ENCODE measurements at places on chromosomes 6 and 20.

DNA sequence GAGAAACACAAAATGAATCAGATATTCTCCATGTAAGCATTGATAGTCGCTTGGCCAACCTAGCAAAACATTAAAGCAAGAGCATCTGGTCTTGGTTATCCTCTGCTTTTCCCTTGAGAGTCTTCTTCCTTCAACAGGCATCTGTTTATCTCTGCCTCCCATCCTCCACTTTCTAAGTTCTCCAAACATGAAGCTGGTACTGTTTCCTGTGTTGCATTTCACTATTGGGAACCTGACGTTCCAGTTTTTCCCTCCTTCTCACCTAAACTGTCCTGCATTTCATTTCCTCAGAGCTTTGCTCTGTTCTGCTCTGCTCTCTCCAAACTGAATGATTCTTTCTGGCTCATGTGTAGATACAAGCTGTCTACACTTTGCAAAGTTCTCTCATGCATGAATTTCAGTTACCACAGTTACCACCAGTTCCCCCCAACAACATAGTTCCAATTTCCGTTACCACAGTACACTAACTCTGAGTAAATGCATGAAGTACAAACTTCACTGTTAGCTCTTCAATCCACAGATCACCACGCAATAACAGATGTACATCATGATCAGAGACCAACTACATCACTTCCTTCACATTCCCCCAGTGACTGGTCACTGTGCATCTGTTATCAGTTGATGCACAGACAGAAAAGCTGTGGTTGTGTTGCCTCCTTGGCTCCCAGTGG lies 86.7 kb upstream of the F13A1 start:
- no peak for DNase-seq

DNA sequence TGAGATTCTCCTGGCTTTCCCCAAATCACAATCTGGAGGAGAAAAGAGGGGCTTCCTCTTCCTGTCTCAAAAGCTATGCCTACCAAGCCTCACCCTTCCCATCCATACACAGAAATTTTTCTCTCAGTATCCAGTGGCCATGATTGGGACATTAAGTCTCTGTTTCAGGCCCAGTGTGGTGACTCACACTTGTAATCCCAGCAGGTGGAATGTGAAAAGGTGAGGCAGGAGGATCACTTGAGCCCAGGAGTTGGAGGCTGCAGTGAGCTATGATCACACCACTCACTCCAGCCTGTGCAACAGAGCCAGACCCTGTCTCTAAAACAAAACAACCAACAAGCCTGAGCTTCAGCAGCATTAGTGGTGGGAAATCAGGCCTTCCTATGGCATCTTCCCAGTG lies 210.0 kb downstream of the OGFRL1 start:
- no peak for DNase-seq

GRCh38 chr20:46757754-46758678 lies 48.6 kb downstream of the SLC2A10 start:
- no peak for DNase-seq

- DNase-seq, result no peak
Observed at GRCh38 chr6:32462609-32463008, 22.9 kb downstream of the HLA-DRA start.

- DNase-seq, result no peak
Observed at GRCh38 chr6:43942011-43942442, 172.0 kb downstream of the VEGFA start.

GRCh38 chr6:291204-291696 lies 1.0 kb upstream of the DUSP22 start:
- DNase-seq, result no peak

DNA sequence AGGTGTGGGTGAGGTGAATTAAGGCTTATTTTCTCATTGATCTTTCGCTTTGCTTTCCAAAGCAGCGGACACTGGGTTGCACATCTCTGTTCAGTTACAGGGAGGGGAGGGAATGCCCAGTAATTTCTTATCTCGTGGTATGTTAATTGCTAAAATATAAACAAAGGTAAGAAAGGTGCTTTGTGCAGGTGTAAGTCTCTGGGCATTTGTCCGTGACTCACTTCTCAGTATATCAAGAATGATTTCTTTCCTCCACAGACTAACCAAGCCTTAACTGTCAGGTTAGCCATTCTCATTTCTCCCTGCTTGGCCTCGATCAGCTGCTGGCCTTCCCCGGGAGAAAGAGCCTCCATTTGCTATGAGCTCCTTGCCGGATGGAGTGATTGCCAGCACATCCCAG lies 862.1 kb downstream of the KIF16B start:
- DNase-seq, result no peak

GRCh38 chr6:45477278-45477677 lies 99.5 kb upstream of the SUPT3H start:
- no peak for DNase-seq

- DNase-seq, result no peak
Observed at GRCh38 chr20:56592817-56593216, 36.3 kb upstream of the TFAP2C start.

- no peak for DNase-seq
Observed at GRCh38 chr6:166903027-166903426, 53.3 kb downstream of the RNASET2 start.

DNA sequence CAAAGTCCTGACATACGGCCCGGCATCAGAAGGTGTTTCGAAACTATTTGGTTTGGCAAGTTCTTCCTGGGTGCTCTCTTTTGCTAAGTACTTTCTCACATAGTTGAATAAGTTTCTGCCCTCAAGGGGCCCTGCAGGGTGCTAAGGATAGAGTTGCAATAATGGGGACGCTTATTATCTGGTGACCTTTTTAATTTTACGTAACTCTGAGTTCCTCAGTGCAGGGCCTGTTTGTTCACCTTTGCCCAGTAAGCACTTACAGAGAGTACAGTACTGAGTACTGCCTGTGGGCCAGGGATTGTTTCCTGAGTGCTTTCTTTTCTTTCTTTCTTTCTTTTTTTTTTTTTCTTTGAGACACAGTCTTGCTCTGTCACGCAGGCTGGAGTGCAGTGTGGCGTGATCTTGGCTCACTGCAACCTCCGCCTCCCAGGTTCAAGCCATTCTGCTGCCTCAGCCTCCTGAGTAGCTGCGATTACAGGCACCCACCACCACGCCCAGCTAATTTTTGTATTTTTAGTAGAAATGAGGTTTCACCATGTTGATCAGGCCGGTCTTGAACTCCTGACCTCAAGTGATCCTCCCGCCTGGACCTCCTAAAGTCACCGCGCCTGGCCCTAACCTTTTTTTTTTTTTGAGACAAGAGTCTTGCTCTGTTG lies 4.5 kb upstream of the PXMP4 start:
- DNase-seq, result no peak

DNA sequence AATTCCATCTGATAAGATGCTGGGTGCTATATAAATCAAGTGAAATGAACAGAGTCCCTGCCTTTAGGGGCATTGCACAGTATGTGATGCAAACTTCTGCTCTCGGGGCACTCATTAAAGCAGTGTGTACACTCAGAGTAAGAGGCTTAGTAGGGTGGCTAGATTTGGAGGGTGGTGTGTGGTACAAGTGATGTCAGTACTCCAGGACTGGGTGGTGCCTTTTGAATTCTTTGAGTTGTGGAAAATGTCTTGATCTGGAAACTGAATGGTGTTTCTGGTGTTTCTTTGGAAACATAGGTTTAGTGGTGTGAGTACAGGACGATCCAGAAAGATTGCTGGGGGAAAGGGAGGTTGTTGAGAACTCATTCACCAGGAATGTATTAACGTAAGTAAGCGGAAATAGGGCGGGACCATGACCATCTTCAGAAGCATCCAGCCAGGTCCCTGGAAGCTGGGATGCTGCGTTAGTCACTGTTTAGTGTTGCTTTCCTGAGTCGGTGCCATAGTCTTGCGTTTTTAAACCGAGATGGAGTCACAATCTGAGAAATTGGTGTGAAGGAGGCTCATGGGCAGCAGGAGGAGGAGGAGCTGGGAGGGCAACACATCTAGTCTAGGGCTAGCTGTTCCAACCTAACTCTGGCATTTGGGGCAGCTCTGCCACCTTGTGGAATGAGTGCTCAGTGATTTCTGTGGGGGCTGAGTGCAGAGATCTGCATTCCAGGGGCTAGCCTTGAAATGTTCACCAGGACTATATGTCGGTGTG lies 70.3 kb downstream of the SCAND1 start:
- no peak for DNase-seq

- DNase-seq, result no peak
Observed at GRCh38 chr6:34867484-34867883, 20.4 kb downstream of the TAF11 start.

DNA sequence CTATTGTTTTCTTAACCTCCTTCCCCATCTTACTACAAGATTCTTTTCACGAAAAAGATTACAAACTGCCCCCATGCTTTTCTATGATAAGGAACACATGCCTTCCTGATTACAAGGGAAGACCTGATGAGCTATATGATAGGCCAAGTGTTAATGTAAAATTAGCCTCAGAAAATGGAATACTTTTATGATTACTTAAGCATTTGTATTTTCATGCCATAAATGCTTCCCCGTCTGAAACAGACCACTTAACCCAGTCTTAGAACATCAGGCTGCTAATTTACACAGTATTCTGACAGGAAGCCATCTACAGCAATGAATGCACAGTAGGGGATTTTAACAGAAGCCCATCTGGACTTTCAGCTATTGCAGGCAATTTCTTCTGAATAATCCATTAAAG lies 274.9 kb downstream of the HAO1 start:
- no peak for DNase-seq

DNA sequence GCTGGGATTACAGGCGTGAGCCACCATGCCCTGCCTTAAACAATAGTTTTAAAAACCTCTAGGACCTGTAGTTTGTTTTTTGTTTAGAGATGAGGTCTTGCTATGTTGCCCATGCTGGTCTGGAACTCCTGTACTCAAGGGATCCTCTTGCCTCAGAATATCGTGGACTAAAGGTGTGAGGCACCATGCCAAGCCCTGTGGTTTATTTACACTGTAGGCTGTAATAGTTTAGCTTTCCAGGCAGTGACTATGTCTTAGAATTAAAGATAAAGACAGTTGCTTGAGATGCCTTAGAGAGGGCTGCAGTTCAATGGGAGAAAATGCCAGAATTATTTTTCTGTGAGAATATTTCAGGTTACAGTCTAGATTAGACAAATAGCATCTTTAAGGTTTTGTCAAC lies 72.9 kb downstream of the SGK1 start:
- DNase-seq, result no peak

DNA sequence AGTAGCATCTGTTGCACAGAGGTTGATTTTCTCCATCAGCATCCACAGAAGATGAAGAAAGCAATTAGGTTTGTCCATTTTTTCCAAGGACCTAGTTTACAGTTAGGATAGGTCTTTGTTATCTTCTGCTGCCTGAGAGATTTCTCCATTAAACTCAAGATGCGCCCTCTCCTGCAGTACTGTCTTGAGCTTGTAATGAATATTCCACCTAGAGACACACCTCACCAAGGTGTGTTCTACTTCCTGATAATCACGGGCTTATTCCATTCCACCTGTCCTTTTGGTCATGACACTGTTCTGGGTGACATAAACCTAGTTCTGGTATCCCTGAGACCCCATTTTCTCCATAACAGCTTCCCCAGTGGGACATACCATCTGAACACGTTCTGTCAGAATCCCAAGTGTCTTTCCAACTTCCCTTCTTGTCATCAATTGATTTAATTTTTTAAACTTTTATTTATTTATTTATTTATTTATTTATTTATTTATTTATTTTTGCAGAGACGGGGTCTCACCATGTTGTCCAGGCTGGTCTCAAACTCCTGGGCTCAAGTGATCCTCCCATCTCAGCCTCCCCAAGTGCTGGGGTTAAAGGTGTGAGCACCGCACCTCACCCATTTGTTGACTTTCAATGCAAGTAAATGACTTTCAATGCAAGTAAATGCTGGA lies 75.6 kb upstream of the HS3ST5 start:
- no peak for DNase-seq

DNA sequence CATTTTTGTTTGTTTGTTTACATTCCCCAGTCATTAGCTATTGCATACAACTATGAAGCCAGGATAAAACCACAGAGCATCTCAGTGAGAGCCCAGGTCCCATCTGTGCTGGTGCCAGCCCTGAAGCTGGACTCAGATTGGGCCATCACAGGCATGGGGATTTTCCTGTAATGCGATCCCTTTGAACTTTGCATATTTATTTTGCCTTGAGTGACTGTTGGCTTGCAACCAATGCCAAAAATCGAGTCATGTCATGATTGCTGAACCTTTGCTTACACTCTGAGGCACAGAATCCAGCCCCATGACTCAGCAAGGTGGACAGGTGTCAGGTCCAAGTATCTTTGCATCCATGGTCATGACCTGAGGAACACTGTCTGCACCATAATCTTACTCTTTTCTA lies 46.2 kb upstream of the GGTLC1 start:
- DNase-seq, result no peak

GRCh38 chr20:51665543-51666118 lies 102.6 kb downstream of the ATP9A start:
- no peak for DNase-seq

GRCh38 chr6:14841901-14842421 lies 403.9 kb upstream of the JARID2 start:
- no peak for DNase-seq

DNA sequence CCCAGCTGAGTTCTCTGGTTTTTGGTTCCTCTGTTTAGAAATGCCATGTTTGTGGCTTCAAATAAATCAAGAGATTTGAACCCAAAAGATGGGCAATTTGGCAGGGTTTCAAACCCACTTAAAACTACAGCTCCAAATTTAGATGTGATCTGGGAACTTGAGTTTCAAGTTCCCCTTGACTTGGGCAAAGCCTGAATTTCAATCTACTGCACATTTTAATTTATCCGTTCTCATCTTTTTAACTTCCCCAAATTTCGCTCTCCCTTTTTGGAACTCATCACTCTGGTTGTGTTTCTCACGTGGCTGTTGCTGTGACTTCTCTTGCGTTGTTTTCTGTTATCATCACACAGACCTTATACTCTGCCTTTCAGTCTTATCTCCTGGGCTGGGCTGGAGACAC lies 230.9 kb downstream of the CDC5L start:
- no peak for DNase-seq

- DNase-seq, result no peak
Observed at GRCh38 chr6:290111-290922, 2.0 kb upstream of the DUSP22 start.

GRCh38 chr20:58091810-58092209 lies 136.6 kb downstream of the ANKRD60 start:
- DNase-seq, result no peak

DNA sequence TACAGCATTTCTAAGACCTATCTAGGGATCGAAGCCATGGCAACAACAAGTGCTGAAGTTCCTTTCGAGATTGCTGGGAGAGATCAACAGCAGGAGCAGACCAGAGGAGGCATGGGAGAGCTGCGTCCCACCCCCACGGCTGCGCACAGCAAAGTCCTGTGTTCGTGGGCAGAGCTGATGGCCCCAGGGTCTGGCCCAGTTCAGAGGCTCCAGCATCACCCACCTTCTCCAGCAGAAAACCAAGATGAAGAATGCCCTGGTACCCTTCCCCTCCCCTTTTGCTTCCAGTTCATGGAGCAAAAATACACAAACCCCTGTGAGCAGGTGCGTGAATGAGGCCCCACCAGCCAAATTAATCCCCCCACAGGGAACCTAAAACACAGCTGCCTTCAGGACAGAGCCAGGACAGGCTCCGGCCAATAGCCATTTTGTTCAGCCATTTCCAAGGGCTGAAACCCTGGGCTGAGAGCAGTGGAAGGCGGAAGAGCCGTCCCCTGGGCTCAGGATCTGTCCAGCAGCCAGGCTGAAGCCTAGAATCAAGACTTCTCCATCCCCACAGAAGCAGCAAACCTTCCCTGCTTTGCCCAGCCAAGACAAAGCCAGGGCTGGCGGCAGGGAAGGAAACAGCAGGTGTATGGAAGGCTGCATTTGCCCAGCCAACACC lies 102.8 kb downstream of the PREX1 start:
- no peak for DNase-seq
